ENCODE measurements at places on chromosomes 5 and 9.

- no peak for DNase-seq
Observed at GRCh38 chr9:15221746-15222145, 85.3 kb downstream of the TTC39B start.

DNA sequence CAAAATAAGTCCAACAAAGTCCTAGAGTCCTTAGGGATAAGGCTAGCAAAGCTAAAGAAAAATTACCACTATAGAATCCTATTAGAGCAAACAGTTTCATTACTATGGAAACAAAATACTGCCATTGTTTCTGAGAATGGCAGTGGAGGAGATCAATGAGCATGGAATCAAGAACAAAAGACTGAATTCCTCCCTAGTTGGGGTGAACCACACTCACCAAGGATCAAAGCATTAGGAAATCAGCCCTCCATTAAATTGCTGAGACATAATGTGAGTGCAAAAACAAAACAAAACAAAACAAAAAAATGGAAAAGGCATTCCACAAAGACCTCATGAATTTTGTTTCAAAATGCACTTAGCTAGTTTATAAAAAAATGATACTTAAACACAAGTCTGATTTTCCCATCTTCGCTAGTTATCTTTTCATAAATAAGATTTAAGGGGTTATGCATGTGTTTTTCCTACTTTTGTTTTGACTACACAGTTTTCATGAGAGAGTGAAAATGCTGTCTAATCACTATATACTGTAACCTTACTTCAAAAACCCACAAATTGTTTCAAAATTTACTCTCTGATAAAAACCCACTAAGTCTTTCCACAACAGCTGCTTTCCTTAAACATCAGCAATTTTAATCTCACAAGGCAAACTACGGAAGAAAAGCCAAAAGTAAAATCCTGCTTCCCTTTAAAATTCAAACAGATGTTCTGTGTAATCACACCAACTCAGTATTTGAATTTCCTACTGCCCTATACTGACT is 9.7 kb downstream of the SERINC5 start:
- no peak for DNase-seq

GRCh38 chr5:89437450-89438435 is 554.8 kb upstream of the MEF2C start:
- no peak for DNase-seq

DNA sequence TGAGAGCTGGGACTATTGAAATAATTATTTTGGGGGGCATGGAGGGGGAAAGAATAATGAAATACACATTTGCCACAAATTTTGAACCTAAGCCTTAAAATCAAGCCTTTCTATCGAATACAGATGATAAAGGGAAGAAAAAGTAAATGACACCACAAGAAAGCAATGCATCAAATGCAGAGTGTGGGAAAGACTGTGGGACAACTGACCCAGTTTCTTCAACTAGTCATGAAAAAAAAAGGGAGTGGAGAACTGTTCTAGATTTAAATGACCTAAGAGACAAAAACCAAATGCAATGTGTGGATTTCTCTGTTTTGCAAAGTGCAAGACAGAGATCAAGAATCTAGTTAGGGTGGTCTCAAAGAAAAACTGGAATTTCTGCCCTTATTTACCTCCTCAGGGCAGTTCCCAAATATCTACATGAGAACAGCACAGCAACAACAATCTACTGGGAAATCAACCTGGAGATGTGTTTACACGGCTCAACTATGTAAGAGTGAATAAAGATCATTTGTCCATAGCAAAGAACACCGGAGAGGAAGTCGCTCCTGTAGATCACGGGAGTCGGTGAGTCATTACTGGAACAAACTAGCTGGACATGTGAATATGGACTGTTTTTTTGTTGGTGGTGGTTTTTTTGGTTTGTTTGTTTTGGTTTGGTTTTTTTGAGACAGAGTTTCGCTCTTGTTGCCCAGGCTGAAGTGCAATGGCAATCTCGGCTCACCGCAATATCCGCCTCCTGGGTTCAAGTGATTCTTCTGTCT is 145.9 kb downstream of the DROSHA start:
- no peak for DNase-seq

DNA sequence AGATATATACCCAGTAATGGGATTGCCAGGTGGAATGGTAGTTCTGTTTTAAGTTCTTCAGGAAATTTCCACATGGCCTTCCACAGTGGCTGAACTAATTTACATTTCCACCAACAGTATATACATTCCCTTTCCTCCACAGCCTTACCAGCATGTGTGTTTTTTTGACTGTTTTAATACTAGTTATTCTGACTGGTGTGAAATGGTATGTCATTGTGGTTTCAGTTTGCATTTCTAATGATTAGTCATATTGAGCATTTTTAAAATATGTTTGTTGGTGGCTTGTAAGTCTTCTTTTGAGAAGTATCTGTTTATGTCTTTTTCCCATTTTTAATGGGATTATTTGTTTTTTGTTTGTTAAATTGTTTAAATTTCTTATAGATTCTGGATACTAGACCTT is 208.9 kb downstream of the CFAP90 start:
- DNase-seq: no peak

DNA sequence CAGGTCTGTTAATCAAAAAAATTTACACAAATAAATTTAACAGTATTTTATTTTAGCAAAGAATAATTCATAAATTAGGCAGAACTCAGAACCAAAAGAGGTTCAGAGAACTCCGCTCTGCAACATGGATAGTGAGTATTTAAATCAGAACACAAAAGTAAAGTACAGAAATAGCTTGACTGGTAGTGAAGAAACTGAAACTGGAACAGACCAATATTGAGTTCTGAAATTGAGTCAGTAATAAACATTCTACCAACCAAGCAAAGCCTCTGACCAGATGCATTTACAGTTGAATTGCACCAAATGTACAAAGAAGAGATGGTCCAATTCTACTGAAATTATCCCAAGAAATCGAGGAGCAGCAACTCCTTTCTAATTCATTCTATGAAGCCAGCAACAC is 1542.8 kb downstream of the EFNA5 start:
- DNase-seq: no peak

- DNase-seq: no peak
Observed at GRCh38 chr5:23451156-23451555, 56.3 kb upstream of the PRDM9 start.

- peak; percentile 67 for DNase-seq
Observed at GRCh38 chr9:121645853-121646807, 5.3 kb upstream of the DAB2IP start.

DNA sequence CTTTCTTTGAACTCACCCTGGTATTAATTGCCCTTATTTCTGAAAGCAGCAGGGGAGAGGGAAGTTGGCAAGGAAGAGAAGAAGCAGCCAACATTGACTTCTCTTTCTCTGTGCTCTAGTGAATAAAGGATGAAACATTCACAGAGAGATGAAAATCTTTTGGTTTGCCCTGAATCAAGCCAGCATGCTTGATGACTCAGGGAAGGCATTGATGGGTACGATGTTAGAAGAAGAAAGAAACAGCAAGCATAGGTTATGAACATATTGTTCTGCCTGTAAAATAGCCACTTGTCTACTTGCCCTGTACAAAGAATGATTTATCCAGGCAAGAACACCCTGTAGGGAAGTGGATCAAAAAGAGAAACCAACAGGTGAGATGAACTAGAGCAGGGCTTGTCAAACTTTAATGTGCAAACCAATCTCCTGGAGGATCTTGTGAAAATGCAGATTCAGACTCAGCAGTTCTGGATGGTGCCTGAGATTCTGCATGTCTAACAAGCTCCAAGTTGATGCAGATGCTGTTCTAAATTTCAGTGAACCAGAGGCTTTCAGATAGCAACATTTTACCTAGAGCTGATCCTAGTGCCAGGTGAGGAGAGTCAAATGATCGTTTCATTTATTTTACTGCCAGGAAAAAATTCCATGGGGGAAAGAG is 586.6 kb upstream of the TLE4 start:
- DNase-seq: no peak

DNA sequence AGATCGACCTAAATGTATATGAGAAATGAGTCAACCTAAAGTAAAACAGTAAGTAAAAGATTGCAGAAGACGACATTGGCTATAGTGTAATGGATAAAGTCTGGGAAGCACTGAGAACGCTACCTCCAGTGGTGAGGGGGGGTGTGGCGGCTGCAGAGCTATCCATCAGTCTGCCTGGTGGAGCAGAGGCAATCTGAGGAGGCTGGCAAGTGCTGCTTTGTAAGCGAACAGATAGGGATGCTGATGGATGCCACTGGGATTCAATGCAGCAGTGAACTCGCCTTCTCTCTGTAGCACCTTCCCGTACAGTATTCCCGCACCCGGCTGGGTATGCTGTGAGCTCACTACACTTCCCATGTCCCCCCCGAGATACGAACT is 261.5 kb downstream of the NSG2 start:
- no peak for DNase-seq

DNA sequence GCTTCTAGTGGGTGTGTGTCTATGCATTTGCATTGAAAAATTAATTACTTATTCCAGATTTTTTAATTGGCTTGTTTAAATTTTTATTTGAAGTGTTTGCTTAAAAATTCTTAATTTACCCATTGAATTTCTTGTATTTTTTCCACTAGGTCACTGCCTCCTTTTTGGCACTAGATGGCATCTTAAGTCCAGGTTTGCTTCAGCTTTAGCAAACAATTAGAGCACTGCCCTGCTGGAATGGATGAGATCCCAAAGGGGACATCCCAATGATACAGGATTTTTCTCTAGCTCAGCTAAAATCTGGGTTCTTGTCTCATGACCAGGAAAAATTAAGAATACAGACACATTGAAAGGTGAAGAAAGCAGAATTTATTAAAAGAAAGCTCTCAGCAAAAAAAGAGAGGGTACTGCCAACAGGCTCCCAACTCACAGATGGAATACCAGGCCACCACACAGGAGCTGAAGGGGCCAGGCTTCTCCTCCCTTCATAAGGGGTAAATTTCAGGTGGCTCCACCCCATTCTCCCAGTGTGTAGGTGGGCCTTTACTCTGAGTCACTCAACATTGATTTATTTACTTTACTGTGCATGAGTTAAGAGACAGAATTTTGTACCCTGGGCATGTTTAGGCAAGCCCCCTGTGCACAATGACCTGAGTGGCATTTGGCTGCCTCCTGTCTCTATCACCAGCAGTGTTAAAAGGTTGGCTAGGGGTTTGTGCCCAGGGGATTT is 532.4 kb downstream of the ANXA1 start:
- DNase-seq: no peak

DNA sequence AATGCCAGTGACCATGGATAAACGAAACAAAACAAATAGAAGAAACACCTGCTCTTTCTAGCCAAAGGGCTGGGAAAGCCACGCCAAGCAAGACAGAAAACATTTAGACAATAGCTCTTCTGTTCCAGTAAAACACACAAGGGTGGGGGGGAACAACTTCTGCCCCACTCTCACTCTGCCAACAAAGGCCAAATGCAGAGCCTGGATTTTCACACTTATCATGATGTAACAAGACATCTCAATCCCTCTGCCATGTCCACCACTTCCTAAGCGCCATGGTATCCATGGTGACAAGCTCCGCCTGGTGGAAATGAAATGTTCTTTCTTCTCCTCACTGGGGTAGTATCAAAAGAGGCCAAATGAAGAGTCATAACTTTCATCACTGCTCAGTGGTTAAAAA is 60.6 kb downstream of the DRD1 start:
- peak; percentile 28 for DNase-seq

- DNase-seq: peak; percentile 90
Observed at GRCh38 chr5:180353048-180353979, at the start of gene GFPT2. TSS of gene GFPT2 (minus strand) at chr5:180353336. CDS start at chr5:180353217, 119 bp downstream.

DNA sequence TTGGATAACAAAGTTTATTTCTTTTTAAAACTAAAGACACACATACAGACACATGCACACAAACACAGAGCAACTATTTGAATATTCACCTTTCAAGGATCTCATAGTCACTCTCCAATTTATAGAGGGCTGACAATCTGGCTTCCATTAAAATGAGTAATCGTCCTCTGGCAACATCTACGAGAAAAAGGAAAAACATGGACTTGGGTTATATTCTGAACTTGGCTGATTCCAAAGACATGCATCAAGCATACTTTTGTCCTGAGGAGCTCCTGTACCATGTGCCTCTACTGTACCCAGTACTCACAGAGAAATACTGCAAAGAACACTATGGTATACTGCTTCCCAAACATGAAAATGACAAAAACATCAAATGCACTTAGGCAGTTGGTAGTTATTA is 15.4 kb downstream of the IARS1 start:
- DNase-seq: no peak

GRCh38 chr5:107199756-107200155 is 471.0 kb downstream of the EFNA5 start:
- DNase-seq: no peak

GRCh38 chr5:83955916-83956315 is 235.3 kb upstream of the HAPLN1 start:
- DNase-seq: no peak

- no peak for DNase-seq
Observed at GRCh38 chr5:133769842-133770241, 157.5 kb upstream of the FSTL4 start.

GRCh38 chr9:36141288-36141687 is 4.8 kb downstream of the GLIPR2 start:
- DNase-seq: no peak

GRCh38 chr5:178389796-178390195 is 157.2 kb upstream of the PHYKPL start:
- DNase-seq: no peak

DNA sequence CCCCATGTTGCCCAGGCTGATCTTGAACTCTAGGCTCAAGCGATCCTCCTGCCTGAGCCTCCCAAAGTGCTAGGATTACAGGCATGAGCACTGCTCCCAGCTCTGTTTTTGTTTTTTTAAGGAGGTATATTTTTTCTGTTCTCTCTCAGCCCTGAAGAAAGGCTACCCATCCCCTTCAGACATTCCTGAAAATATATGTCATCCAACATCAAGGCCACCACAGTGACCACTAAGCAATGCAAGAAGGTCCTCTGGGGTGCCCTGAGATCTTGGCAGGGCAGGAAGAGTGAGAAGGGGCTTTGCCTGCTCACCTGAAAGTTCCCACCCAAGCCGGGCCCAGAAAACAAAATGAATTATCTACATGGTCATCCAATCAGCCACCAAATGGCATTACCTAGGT is 47.8 kb upstream of the IL17B start:
- DNase-seq: no peak

- peak; percentile 86 for DNase-seq
Observed at GRCh38 chr5:78648359-78649210, at the start of gene LHFPL2. TSS of gene LHFPL2 (minus strand) at chr5:78648772. CDS start at chr5:78510213, 138,559 bp downstream.

GRCh38 chr5:109485030-109485429 is 75.3 kb upstream of the PJA2 start:
- no peak for DNase-seq

- DNase-seq: no peak
Observed at GRCh38 chr9:113886466-113886865, 10.4 kb downstream of the ZNF618 start.

- DNase-seq: no peak
Observed at GRCh38 chr5:170788626-170789304, 5.2 kb downstream of the GABRP start.

- DNase-seq: no peak
Observed at GRCh38 chr9:98637381-98637780, 71.4 kb downstream of the GABBR2 start.

All from retina (tissue), 1 donor.